ENCODE measurements at places on chromosomes 13 and 19. TPM values are rescaled to one million over a fixed set of nuclear protein-coding genes. Genes with fewer than 3 reads are reported as not detected.

Gene HIPK4
- 0.10 TPM for total RNA-seq

Gene ACP7
- total RNA-seq, result not detected

DNA sequence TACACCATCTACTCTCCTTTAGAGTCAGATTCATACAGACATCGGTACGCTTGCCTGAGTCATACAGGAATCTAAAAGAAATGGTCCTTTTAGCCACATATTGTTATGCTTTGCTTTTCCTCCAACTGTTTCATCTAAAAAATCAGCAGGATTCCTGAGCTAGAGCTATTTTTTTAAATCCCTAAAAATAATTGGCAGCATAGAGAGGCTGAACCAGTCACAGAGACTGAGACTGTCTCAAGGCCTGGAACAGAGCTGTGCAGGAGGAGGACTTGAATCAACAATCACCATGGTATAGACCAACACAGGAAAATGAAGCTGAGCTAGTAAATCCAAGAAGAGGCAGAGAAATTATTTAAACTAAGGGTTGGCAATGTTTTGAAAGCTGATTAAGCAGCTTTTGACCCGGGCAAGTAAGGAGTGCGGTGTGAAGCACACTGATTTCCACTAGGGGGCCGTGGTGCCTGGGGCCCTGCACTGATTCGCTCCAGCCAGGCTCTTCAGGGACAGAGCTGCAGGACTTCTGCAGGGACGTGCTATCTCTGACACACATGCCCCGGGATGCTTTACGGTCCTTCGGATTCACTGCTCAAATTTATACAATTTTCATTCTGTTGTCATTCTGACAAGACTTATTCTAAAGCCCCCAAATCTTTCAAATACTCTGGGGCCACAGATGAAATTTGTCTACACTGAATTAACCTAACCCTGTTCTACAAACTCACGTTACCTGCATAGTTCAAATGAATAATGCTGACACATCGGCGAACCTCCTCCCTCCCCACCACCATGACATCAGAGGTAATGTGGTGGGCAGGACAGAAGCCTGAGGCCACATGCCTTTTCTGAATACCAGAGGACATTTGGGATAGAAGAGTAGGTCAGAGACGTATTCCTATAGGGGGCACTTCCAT is 87.6 kb upstream of the SLC15A1 start:
- DNase-seq, result peak; percentile 55

- DNase-seq, result no peak
Measured at GRCh38 chr19:48926909-48927308, 6.6 kb upstream of the DHDH start.

GRCh38 chr13:65553096-65553727 is 1676.9 kb downstream of the PCDH9 start:
- DNase-seq, result no peak

Gene NUFIP1
- 10.2 TPM for total RNA-seq

GRCh38 chr13:114107686-114108081 is 24.7 kb downstream of the RASA3 start:
- peak; percentile 80 for DNase-seq

Gene ANKRD24
- 0.05 TPM for total RNA-seq

Gene SAMD1
- 88.1 TPM for total RNA-seq

Gene FGF9
- total RNA-seq, result 0.13 TPM

Gene MPND
- total RNA-seq, result 3.8 TPM

DNA sequence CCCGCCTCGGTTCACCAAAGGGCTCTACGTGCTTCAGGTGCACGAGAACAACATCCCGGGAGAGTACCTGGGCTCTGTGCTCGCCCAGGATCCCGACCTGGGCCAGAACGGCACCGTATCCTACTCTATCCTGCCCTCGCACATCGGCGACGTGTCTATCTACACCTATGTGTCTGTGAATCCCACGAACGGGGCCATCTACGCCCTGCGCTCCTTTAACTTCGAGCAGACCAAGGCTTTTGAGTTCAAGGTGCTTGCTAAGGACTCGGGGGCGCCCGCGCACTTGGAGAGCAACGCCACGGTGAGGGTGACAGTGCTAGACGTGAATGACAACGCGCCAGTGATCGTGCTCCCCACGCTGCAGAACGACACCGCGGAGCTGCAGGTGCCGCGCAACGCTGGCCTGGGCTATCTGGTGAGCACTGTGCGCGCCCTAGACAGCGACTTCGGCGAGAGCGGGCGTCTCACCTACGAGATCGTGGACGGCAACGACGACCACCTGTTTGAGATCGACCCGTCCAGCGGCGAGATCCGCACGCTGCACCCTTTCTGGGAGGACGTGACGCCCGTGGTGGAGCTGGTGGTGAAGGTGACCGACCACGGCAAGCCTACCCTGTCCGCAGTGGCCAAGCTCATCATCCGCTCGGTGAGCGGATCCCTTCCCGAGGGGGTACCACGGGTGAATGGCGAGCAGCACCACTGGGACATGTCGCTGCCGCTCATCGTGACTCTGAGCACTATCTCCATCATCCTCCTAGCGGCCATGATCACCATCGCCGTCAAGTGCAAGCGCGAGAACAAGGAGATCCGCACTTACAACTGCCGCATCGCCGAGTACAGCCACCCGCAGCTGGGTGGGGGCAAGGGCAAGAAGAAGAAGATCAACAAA is 2.6 kb downstream of the PCDH17 start:
- no peak for DNase-seq

DNA sequence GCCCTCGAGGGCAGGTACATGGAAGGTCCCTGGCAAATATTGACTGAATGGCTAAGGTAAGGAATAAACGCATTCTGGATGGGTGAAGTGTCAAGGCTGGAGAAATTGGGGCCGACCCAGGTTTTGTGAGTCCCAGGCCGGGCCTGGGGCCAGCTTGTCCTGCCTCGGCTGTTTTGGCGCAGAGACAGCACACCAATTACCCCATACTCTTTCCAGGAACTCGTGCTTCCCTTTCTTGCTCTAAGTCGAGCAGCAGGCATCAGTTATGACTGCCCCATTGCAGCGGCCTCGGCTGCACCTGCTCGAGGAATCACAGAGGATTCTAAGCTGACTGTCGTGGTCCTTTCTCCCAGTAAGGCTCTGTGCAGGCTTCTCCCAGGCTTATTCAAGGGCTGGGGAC is 67.1 kb downstream of the ZNF536 start:
- DNase-seq, result no peak

Gene SOX21
- not detected for total RNA-seq

- DNase-seq, result no peak
Measured at GRCh38 chr13:99278200-99278599, 20.0 kb upstream of the GPR18 start.

Gene SGTA
- total RNA-seq, result 102 TPM

Gene MAST1
- 5.6 TPM for total RNA-seq

DNA sequence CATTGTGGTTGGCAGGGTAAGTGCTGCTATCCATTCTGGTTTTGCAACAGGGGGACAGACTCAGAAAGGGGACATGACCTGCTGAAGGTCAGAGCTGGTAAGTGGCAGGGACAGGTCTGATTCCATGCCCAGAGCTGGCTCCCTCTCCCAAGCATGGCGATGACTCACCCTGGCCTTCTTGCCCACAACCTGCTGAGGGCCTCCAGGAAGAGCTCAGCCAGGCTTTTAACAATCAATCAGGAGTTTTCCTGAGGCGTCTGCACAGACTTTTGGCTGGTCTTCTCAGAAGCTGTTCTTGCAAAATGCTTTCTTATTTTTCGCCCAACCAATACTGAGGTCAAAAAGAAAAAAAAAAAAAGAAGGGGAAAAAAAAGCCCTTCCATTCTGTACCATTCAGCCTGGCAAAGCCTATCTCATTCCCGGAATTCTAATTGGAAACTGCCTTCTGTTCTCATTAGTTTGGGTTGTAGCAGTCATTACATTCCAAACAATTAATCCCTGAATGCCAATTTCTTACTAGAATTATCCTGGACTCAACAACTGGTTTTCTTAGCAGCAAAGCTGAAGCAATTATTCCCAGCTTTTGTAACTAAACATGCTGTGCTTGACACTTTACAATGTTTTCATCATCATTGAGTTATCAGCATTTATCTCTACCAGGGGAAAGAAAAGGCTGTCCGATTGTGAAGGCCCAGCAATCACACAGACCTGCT is 17.7 kb downstream of the SIAH3 start:
- peak; percentile 15 for DNase-seq

DNA sequence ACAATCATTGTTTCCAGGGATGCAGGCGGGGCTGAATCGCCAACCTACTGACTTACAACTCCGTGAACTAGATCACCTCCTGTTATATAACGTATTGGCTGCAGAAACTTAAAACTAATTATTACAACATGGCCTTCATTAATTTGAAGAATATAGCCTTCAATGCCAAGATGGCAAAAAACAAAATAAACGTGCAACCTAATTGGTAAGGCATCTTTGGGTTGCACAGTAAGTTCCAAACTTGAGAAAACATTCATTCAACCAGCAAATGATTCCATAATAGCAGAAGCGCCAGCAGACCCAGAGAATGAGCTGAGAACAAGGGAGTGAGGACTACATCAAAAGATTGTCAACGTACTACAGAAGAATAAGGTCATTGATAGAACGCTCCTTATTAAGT is 39.8 kb downstream of the DACH1 start:
- DNase-seq, result no peak

GRCh38 chr19:15240515-15240914 is 8.3 kb upstream of the EPHX3 start:
- no peak for DNase-seq

- no peak for DNase-seq
Measured at GRCh38 chr13:29753618-29754472, 96.6 kb downstream of the UBL3 start.

DNA sequence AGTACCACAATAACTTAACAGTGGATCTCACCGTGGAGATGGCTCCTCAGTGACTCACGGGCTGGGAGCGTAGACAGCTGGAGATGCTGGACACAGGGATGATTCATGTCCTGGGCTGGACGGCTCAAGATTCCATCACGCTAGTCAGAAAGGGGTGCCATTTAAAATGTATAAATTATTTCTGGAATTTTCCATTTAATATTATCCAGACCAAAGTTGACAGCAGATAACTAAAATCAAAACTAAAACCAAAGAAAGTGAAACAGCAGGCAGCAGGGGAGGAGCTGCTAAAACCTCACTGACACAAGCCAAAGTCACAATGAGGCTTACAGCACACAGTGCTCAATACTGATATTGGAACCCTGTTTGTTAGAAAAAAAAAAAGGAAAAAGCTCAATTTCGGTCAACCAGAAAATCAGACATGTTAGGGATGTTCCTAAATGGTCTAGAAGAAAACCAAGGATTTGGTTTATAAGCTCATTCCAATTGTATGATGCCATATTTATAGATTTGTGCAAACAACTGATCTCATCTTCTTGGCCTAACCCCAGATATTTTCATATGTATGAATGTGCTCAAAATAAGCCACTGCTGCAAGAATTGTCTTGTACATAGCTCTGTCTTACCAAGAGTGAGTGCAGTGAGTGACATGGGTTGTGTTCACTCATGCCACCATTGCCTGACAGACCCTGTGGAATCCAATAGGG is 111.8 kb downstream of the SACS start:
- DNase-seq, result peak; percentile 87

Gene ZNF20
- total RNA-seq, result 6.9 TPM

GRCh38 chr13:111789011-111789410 is 277.9 kb upstream of the SOX1 start:
- no peak for DNase-seq

DNA sequence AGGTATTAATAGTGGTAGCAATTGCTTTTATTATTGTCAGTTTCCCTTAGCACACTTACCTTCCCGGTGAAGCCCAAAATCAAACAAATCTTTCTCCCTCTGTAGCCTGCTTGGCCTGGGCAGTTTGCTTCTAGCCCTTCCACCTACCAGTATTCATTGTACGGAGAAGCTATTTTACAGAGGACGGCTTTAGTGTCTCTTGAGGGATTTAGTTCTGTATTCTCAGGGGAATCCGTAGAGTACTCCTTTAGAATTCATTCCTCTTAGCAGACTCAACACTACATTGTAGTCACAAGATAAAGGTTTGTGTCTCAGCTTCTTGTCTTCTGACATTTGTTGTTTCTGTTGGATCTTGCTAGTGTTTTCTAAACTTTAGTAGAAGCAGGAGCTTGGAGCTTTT is 24.1 kb upstream of the WTIP start:
- DNase-seq, result no peak

DNA sequence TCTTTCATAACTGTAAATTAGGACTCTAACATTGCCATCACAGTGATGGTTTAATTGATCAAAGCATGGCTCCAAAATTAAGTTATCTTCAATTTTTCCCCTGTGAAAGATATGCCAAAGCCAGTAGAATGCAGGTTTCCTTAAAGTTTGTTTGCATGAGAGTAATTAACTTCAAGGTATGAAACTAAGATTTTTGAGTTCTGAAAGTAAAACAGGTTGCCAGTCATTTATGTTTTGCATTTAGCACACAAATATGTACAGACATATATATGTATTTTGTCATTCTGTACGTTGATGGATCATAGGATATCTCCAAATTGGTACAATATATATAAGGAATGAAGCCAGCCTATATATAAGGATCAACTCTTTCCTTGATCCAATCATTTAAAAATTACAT is 23.6 kb upstream of the NDFIP2 start:
- no peak for DNase-seq

Gene CD33
- 0.35 TPM for total RNA-seq

DNA sequence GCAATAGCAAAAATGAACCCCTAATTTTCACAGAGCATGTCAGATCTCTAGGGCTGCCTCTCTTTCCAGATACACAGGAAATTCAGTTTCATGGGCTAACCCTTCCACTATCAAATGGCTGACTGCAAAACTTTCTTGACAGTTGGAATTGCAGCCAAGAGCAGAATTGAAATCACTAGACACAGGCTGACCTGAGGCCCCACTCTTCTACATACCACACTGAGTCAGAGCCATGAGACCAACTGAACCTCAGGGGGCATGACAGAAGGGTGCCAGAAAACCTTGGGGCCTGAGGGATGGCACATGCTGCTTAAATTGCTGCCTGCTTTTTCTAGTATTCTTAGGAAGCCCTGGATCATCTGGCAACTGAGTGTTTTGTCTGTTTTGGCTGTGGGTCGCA is 1.7 kb upstream of the DLEU7 start:
- DNase-seq, result peak; percentile 27

Gene TEKTIP1
- not detected for total RNA-seq

- DNase-seq, result no peak
Measured at GRCh38 chr13:38528986-38529385, 157.9 kb upstream of the FREM2 start.

GRCh38 chr19:11279505-11280236 is 16.3 kb upstream of the TSPAN16 start:
- no peak for DNase-seq

DNA sequence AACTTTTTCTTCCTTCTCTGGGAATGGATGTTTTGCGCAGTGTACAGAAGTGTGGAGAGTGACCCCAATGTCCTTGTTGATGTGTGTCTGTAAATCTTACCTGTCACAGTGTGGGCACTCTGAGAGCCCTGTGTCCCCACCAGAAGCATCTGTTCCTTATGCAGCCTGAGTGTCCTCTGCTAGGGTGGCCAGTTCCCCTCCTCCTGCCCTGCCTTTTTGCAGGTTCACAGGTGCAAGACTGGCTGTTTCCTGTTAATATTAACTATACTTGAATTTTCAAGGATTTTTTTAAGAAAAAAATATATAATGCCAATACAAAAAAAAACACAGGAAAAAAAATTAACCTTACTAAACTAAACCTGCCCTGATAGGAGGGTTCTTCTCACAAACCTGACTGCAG is 12.0 kb upstream of the GRAMD1A start:
- no peak for DNase-seq

GRCh38 chr19:40445780-40446262 is 1.7 kb upstream of the SERTAD3 start:
- DNase-seq, result no peak

- no peak for DNase-seq
Measured at GRCh38 chr13:85013006-85013405, 786.2 kb downstream of the SLITRK6 start.

GRCh38 chr13:27264181-27264580 is 6.4 kb upstream of the RASL11A start:
- peak; percentile 83 for DNase-seq

GRCh38 chr13:95605448-95606125 is 38.9 kb downstream of the DZIP1 start:
- no peak for DNase-seq

Data from SJCRH30 (cell line).